Ovary (tissue), 10 donors: ENCODE measurements at places on chromosomes 3 and 15. TPM values are rescaled to one million over a fixed set of nuclear protein-coding genes. Genes with fewer than 3 reads are reported as not detected.

PLA2G4D gene
- 0.11 TPM for total RNA-seq

GAP43 gene
- total RNA-seq = not detected

ADCY5 gene
- total RNA-seq = 36.2 TPM

PDHB gene
- total RNA-seq = 35.2 TPM

RGMA gene
- 47.6 TPM for total RNA-seq

GRCh38 chr15:41917767-41918430 lies 24.0 kb upstream of the SPTBN5 start:
- peak; percentile 37 for DNase-seq

GRCh38 chr3:7207125-7207524 lies 346.2 kb downstream of the GRM7 start:
- DNase-seq = no peak

- DNase-seq = no peak
Measured at GRCh38 chr15:65060641-65061397, 7.0 kb downstream of the RASL12 start.

GRCh38 chr15:47961401-47962090 lies 159.2 kb upstream of the SLC24A5 start:
- DNase-seq = no peak

GRCh38 chr3:16090706-16091105 lies 83.8 kb upstream of the GALNT15 start:
- DNase-seq = no peak
